ENCODE measurements at places on chromosomes 4 and X.

GRCh38 chrX:2684256-2684655 lies 6.8 kb upstream of the CD99 start:
- no peak for DNase-seq

GRCh38 chr4:158610790-158611189 lies 60.9 kb downstream of the C4orf46 start:
- DNase-seq: no peak

DNA sequence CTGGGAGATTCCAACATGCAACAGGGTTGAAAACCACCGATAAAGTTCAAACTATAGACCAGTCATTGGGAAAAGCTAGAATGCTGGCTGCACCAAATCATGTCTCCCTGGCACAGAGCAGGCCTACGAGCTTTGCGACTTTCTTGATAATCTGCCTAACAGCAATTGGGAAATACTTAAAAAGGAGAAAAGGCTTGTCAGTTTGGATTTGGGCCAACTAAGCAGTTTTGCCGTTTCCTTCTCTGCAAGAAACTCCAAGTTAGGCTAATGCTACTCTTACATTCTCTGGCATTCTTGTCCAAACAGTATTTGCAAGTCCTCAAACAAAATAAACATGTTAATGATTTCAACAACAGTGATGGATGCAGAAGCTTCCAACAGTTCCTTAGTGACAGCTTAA lies 87.9 kb downstream of the PDK3 start:
- DNase-seq: no peak

DNA sequence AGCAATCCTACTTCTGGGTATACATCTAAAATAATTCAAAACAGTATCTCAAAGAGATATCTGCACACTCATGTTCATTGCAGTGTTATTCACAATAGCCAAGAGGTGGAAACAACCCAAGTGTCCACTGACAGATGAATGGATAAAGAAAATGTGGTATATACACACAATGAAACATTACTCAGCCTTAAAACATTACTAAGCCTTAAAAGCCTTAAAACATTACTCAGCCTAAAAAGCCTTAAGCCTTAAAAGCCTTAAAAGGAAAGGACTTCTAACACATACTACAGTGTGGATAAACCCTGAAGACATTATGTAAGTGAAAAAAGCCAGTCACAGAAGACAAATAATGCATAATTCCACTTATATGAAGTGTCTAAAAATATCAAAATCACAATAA lies 40.3 kb upstream of the TFDP3 start:
- no peak for DNase-seq

DNA sequence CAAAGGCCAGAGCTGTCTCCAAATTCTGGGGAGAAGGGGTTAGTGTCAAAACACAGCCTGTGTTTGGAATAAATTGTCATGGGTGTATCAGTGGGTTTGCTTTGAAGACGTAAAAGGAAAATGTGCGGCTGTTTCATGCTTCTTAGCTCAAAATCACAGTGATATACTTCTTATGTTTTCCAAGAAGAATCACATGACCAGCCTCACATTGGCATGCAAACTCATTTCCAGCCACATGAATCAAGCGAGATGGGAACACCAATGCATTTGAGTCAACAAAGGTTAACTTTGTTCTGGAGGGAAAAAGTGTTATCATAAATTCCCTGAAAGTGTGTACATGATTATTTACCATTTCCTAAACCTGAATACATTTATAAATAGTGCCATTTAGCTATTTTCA lies 19.0 kb upstream of the SPP1 start:
- DNase-seq: no peak

GRCh38 chr4:76074993-76075600 lies 588 bp downstream of the ART3 start:
- no peak for DNase-seq

DNA sequence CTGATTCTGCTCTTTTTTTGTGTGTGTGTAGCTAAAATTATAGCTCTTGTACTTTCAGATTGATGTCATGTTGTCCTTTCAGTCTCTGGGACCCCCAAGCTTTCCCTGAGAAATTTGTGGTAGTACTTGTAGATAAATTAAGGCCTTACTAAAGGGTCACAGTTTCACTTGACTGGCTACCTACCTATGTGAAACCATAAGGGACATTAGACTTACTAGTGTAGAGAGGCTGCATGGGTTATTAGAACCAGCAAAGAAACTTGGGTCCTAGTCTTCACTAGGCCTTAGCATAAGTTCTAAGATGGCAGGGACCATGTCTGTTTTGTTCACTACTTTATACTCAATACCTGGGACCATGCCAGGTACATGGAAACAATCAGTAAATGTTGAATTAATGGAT lies 21.4 kb downstream of the WDR44 start:
- DNase-seq: no peak

- no peak for DNase-seq
Measured at GRCh38 chr4:48110452-48110978, 23.5 kb downstream of the TXK start.

GRCh38 chrX:152151256-152151655 lies 12.9 kb upstream of the MAGEA10 start:
- DNase-seq: no peak

- DNase-seq: no peak
Measured at GRCh38 chr4:149370785-149371420, 444.7 kb downstream of the IQCM start.

GRCh38 chrX:153610836-153611213 lies 11.9 kb upstream of the CCNQ start:
- no peak for DNase-seq

DNA sequence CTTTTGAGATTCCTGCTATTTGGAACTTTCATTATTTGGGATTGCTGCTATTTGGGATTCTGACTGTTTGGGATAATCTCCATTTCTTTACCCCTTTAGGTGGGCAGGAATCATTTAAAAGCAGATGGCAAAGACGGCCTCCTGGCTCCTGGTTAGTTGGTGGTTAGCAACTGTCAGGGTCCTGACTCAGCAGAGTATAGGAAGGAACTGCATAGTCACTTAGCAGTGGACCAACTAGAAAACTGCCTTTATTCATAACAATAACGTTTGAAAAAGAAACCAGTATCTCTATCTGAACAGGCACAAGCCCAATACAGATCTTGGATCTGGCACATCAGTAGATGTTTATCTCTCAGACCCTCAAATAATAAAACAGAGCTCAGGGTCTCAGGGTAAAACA lies 469.7 kb upstream of the FGF16 start:
- no peak for DNase-seq

DNA sequence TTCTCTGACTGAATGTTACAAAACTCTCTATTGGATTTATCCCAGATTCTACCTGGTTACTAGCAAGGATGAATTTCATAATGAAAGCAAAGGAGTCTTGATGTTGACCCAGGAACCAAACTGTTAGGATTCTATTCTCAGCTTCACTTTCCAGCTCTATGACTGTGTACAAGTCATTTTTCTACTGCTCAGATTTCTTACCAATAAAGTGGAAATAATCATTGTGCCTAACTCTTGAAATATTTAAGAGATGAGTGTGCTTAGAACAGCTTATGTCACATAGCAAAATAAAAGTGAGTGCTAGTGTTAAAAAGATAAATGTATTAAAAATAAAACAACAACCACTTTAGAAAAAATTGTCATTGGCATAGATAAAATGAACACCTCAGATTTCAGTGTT lies 45.6 kb downstream of the EPHA5 start:
- DNase-seq: no peak

DNA sequence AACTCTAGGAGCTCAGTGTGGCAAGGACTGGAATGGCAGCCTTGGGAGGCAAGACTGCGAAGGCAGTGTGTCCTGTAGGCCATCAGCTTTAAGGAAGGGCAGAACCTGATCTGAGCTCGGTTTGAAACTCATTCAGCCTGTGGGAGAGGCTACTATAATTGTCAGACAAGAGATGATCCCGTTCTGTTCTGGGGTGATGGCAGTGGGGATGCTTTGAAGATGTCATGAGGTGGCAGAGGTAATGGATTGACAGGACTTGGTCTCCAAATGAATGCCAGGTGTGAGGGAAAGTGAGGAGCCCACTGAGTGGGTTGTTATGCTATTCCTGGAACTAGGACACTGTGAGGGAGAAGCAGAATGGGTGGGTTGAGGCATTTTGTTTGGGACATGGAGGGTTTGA lies 144.9 kb downstream of the PJA1 start:
- DNase-seq: no peak

GRCh38 chr4:145899886-145900460 lies 38.6 kb downstream of the ZNF827 start:
- DNase-seq: no peak

Data from stimulated activated CD8-positive, alpha-beta memory T cell treated with anti-CD3 and anti-CD28 coated beads, Interleukin-12 subunit alpha, Interleukin-12 subunit beta, amount 100 ng/mL, for 4 hours (primary cell).